ENCODE measurements at places on chromosomes 11 and 22.

GRCh38 chr11:91587131-91587530 is 637.5 kb upstream of the FAT3 start:
- DNase-seq, result no peak

DNA sequence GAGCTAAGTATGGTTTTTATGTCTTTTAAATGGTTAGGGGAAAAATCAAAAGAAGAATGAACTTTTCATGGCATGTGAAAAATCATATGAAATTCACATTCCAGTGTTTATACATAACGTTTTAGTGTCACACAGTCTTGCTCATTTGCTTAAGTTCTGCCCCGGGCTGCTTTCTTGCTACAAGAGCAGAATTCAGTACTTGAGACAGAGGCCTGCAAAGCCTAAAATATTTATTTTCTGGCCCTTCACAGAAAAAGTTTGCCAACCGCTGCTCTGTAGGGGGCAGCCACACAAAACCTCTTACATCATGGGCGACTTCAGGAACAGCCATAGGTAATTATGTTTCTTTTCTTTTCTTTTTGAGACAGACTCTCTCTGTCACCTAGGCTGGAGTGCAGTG is 1.0 kb upstream of the ATG2A start:
- DNase-seq, result no peak

DNA sequence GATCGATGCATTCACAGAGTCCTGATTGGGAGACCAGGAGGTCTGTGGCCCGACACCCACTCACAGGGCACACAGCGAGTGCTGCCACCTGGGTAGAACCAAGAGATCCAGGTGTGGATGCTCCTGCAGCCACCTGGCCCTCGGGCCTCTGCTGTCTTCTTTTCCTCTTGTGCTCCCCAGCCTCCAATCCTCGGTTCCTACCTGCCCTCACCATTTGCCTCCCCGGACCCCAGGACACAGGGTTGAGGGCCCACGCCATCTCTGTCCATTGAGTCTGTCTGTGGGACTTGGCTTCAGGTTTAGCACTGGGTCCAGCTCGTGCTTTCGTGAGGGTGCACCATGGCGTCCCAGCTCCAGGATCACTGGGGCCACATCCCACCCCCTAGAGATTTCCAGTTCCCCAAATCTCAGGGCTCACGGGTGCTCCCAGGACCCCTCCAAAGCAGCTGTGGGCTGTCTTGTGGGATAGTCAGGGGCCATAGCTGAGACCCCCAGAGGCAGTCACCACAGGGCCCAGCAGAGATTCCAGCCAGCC is 591.1 kb downstream of the BRD1 start:
- DNase-seq, result no peak

DNA sequence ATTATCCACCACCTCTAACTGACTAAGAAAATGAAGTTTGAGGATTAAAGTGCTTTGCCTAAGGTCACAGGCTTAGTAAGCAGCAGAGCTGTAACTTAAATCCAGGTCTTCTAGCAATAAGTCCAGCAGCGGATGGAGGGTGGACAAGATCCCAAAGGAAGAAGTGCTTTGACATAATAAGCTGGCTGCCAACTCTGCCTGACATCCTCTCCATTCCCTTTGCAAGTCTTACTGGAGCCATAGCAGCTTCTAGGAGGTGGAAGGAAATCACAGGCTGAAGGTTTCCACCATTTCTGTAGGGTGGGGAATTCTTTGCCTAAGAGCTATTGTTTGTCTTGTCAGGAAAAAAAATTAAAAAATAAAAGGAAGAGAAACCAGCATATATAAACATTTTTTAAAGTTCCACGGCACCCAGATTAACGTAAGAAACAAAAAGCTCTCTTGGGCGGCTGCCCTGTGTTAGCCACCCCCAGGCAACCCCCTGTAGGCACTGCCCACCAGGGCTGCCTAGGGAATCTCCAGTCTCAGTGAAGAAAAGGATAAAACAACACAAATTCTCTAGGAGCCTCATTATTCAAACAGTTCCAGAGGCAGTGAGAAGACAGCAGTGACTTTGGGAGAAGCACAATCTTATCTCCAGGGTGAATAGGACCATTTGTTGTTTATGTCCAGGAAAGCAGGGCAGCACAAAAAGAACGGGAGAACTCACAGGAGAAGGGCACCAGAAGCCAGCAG is 380.8 kb upstream of the CADM1 start:
- no peak for DNase-seq

GRCh38 chr11:17772704-17773600 is 38.4 kb downstream of the KCNC1 start:
- DNase-seq, result no peak

DNA sequence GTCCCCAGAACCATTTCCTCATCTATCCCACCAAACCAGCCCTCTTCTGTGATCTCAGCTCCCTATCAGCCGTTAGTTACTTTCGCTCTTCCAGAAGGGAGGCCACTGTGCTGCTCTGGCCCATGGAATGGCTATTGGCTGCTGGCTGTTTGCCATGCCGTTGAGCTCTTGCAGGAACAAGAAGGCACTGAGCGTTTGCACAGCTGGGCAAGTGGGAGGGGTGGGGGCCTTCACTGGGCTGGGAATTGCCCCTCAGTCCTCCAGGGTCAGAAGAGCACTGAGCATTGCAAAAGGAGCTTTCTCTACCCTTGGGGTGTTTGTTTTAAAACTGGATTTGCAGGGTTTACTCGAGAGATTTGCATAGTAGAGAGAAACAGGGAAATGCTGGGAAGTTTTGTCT is 129.0 kb upstream of the PARVA start:
- DNase-seq, result no peak

DNA sequence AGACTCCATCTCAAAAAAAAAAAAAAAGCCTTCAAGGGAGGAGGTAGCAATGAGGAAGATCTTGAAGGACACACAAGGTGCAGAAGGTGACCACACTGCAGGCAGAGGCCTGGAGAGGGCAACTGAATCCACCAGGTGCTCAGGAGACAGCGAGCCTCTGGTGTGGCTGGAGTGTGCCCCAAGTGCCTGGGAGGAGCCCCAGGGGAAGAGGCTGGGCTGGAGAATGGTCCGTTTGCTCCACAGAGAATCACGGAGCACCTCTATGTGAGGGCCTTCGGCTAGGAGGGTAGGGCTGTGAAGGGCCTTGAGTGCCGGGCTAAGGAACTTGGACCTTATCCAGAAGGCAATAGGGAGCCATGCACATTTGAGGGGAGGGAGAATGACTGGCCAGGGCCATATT is 50.3 kb downstream of the ARRB1 start:
- no peak for DNase-seq

DNA sequence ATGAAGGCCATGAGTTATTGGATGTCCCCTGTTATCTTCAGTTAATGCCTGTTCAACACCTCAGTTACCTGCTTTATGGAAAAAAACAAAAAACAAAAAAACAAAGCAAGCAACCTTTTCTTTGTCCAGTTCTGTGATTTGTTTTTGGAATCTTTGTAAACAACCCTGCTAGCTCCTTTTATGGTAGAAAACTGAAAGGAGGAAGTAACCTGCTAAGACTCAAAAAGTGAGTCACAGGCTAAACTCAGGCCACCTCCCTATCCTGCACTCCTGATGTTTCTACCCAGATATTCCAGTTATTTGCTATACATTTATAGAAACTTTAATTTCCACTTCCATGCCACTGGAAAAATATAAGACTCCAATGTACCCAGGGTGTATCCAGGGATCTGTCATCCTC is 20.6 kb upstream of the TLCD5 start:
- peak; percentile 52 for DNase-seq
